ENCODE measurements at places on chromosomes 12 and 14.

GRCh38 chr14:55689981-55690871 lies 110.2 kb downstream of the KTN1 start:
- DNase-seq, result no peak

DNA sequence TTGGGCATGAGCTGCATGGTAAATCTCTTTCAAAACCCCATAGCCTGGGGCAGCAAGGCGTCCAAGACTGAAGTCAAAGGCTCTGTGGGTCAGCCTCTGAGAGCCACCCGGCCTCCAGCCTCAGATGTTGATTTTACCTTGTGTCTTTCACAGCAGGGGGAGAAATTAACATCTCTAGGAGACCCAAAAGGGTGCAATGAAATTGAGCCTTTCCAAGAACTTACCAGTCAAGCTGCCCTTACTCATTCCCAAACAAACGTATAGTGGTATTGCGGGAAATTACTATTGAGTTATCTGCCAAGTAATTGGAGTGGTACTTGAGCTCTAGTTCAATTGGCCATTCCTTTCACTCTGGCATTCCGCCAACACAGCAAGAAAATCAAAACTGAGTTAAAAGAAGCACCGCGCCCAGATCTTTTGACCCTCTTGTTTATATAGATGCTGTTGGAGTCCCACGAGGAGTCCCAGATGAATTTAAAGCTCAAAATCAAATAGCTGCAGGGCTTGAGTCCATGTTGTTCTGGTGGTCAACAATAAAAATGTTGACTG lies 380.7 kb upstream of the SYT1 start:
- DNase-seq, result no peak

DNA sequence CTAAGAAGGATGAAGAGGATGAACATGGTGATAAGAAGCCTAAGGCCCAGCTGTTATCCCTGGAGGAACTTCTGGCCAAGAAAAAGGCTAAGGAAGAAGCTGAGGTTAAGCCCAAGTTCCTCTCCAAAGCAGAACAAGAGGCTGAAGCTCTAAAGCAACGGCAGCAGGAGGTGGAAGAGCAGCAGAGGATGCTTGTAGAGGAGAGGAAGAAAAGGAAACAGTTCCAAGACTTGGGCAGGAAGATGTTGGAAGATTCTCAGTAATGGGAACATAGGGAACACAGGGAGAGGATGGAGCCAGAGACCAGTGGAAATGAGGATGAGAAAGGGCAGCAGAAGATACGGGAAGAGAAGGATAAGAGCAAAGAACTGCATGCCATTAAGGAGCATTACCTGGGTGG lies 27.5 kb upstream of the KRT77 start:
- no peak for DNase-seq

- no peak for DNase-seq
These were observed 187.8 kb downstream of the DACT1 start for GRCh38 chr14:58825606-58826005.
